ENCODE measurements at places on chromosomes 2 and 18. TPM values are rescaled to one million over a fixed set of nuclear protein-coding genes. Genes with fewer than 3 reads are reported as not detected.

- DNase-seq = no peak
Observed at GRCh38 chr2:64143169-64144056, 807 bp downstream of the PELI1 start.

Gene HAAO
- total RNA-seq = 1.4 TPM

DNA sequence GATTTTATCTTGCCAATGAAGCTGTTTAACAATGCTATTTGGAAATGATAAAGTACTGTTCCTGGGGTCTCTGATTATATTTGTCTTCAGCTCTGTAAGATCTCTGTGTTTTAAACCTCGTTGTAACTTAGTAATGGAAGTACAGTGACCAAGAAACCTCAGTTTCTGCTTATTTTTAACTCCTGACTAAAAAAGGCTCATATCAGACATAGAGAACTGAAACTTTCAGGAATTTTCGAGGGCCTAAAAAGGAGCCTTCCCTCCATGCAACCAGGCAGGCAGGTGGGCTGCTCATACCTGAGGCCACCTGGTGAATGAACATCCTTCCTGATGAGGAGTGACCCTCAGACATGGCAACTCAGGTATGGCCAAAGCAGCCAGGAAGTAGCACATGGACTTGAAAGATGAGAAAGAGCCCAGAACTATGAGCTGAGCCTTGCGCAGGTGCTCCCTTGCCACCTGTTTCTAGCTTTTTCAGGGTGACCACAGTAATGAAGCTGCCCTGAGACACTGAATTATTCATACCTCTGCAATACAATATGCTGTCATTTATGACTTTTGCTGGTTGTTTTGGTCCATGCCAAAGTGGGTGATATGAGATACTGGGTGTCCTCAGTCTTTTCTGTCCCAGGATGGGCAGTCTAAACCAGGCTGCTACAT is 23.9 kb downstream of the MYO3B start:
- DNase-seq = no peak

- DNase-seq = no peak
Observed at GRCh38 chr18:11762429-11762828, 73.4 kb downstream of the GNAL start.

Gene PROC
- total RNA-seq = not detected

Gene NGEF
- total RNA-seq = 4.8 TPM

GRCh38 chr2:144015036-144015435 is 504.9 kb downstream of the ZEB2 start:
- no peak for DNase-seq

- no peak for DNase-seq
Observed at GRCh38 chr18:26495287-26495686, 53.1 kb downstream of the KCTD1 start.

Gene FAM117B
- total RNA-seq = 3.3 TPM

DNA sequence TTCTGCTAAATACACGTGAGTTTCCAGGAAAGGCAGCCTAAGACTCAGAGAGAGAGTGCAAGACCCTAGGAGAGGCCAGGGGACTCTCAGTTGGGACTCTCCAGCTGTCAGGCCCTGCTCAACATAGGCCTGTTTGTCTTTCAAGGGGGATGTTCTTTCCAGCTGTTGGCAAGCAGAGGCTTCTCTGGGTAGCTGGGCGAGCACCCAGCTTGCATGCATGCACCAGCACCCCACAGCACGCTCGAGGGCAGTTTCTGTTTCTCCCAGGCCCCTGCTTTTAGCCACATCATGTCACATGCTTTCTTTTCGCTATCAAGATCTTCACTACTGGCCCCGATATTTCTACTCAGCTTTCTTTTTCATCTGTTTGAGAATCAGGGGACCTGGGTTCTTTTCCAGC is 479.3 kb upstream of the HS6ST1 start:
- no peak for DNase-seq

DNA sequence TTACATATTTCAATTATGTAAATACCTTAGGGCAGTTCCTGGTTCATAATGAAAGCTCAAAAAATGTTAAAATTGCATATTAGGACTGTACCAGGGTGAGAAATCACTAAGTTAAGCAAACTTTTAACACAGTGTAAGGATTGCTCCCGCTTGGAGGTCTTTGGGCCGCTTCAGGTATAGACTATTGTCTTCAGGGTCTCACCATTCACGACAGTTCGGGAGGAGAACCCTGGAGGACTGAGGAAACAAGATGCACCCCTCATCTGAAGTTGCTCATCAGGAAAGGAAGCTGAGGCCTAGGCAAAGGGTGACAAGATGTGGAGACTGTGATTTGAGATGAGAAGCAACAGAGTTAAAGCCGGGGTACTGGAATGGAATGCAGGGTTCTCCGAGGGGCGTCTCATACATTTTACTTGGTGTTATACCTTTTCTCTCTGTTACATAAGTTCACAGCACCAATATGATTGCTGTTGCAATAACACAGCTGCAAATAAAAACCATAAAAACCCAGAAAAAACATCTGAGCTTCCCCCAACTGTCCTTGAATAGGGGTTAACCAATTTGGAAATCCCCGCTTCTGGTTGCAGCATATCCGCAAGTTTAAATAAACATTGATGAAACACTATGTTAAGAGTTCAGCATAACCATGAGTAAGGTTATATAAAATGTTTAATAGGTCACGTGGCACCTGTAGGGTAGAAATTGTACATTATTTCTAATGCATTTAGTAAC is 40.1 kb downstream of the FBXO48 start:
- DNase-seq = no peak

Gene SLC5A7
- not detected for total RNA-seq

GRCh38 chr2:127721311-127721977 is 20.1 kb downstream of the SFT2D3 start:
- no peak for DNase-seq

- no peak for DNase-seq
Observed at GRCh38 chr2:155266583-155266982, 568.1 kb downstream of the KCNJ3 start.

Gene ABCG5
- not detected for total RNA-seq

GRCh38 chr2:28600181-28600580 is 104.3 kb downstream of the PLB1 start:
- no peak for DNase-seq

DNA sequence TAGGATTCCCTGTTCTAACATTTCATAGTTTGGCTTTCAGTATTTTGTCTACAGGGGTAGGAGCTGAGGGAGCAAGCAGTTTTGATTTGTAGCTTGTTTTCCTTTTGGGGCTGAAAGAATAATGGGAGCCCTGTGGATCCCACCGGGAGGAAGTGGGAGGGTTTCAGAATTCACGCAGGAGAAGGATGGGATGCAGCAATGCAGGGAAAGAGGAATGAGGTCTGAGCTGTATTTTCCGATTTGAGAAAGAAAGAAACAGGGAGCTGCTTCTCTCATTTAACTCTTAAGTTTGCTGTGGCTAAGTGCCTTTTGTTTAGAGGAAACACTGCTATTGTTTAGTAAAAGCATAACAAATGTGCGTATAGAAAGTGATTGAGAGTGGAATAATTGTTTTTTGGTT is 141.0 kb downstream of the ADCYAP1 start:
- DNase-seq = no peak

Gene WDFY1
- total RNA-seq = 13.8 TPM

GRCh38 chr18:70671889-70672565 is 383.2 kb downstream of the SOCS6 start:
- DNase-seq = no peak

- no peak for DNase-seq
Observed at GRCh38 chr2:231397011-231397927, 1.8 kb downstream of the B3GNT7 start.

GRCh38 chr2:151161821-151162551 is 99.7 kb downstream of the RBM43 start:
- DNase-seq = no peak

DNA sequence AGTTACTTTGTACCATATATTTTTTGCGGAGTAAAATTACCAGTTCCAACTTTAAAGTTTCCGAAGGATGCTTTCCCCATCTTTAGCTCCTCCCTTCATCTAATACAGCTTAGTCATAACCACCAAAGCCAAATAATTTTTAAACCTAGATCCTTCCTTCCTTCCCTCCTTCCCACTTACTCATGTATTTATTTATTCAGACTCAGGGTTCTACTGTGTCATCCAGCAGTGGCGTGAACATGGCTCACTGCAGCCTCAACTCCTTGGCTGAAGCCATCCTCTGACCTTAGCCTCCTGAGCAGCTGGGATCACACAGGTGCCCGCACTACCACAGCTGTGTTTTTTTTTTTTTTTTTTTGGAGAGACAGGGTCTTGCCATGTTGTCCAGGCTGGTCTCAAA is 4.4 kb downstream of the LPIN2 start:
- DNase-seq = no peak

Gene FSHR
- 1.1 TPM for total RNA-seq

DNA sequence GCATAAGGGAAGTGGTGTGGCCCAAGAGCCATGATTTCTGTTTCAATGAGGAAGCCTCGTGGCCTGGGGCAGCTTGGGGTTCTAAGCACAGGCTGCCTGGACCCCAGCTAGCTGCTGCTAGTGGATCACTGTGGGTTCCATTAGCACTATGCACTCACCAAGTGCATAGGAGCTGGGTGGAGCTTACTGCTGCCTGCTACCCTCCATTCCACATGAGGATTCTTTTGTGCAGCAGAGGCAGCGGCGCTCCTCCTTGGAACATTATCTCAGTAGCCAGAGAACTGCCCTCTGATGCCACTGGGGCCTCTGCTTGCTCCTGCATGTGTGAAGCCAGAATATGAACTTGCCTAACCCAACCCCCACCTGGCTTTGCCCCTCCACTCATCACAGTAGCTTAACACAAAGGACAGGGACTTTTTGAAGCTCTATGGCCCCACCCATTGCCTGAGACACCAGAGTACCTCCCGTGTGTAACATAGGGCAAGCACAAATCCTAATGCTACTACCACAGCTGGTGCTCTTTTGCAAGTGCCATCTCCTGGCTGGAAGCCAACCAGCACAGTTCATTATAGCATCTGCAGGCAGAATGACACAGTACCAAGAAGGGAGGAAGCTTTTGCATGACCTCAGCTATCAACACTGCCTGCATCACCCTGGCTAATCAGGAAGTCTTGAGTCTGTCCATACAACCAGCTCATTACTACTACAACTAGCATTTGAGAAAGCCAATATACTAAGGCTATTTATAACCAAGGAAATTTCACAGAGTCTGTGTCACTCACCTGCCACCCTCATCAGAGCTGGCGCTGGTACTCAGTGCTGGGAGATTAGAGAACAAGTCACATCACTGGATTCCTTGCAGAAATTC is 297.0 kb upstream of the GULP1 start:
- DNase-seq = no peak

DNA sequence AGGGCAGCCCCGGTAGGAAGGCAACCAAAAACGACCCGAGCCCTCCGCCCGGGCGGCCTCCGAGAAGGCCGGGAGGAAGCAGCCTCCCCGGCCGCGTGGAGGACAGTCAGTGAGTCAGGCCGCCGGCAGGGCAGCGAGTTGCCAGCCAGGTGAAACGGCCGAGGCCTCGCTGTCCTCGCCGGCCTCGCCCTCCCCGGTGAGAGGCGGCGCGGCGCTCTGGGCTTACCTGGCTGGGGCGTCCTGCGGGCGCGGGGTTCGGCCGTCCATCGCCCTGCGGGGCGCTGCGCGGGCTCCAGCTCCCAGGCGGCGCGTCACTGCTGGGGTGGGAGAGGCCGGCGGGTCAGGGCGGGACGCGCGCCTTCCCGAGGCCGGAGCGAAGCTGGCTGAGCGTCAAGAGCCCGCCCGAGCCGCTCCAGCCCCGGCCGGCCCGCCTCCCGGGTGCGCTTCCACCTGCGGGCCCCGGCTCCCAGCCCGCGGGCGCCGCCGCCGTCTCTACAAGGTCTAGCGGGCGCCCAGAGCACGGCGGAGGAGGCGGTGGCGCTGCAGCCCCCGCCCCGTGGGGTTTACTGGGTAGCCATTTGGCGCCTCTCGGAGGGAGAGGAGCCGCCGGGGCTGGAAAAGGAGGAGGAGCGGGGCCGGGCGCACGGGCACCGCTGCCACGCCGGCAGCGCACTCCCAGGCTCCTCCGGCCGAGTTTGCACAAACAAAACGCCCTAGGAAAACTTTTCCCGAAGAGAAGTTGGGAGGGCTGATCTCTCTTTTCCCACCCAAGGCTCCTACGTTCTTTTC is 499 bp downstream of the COBLL1 start:
- no peak for DNase-seq

Gene FAM237A
- not detected for total RNA-seq

- no peak for DNase-seq
Observed at GRCh38 chr2:232420463-232421188, 14.0 kb downstream of the ALPG start.

GRCh38 chr18:24875286-24875685 is 414.8 kb downstream of the HRH4 start:
- no peak for DNase-seq

DNA sequence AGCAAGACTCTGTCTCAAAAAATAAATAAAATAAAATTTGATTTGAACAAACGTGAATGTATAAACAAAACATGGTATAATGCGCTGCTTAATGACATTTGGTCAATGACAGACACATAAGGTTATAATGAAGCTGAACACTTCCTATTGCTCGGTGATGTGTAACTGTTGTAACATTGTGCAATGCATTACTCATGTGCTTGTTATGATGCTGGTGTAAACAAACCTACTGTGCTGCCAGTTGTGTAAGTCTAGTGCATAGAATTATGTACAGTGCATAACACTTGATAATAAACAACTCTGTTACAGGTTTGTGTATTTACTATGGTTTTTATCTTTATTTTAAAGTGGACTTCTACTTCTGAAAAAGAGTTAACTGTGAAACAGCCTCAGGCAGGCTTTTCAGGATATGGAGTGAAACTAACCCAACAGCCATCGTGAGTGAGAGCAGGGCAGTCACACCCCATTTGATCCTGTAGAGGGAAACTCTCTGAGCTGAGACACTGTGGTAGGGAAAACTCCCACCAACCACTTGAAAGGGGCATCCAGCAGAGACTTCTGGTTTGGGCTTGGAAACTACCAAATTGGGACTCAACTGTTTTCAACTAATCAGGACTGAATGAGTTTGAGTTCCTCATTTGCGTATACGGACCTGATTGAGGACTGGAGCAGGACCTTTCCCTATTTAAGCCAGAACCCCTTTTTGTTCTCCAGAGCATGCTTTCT is 8.7 kb upstream of the RPRD1A start:
- no peak for DNase-seq

DNA sequence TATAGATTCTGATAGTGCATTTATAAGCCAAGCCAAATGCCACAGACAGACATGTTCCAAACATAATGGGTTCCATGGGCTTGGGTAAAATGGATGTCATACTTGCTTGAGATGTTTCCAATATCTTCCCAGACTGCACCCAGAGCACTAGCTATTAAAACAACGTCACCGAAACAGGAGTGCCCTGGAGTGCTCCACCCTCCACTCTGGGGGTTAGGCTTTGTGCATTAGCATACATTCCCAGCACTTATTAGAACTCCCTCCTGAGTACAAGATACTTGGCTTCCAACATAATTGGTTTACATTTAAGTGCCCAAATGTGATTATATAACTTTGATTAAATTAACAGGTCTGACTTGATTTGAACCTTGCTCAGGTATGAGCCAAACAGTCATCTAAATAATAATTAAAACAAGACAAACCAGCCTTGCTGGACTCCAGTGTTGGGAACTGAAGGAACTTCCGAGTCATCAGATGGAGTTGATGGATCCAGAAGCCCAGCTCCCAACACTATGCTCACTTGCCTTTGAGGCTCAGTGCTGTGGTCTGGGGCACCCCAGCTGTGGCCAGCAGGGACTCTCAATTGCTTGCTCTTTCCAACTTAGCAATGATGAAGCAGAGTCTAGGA is 60.5 kb upstream of the LGALSL start:
- DNase-seq = no peak

Gene ZC3H8
- total RNA-seq = 5.2 TPM

- DNase-seq = no peak
Observed at GRCh38 chr2:240594511-240595380, 8.2 kb downstream of the CAPN10 start.

Gene LRRFIP1
- 88.5 TPM for total RNA-seq

Measured in right atrium auricular region (tissue), 2 donors.